ENCODE measurements at places on chromosomes 5 and 9.

- DNase-seq = peak; percentile 8
Measured at GRCh38 chr9:132673355-132673754, 3.1 kb downstream of the GTF3C4 start.

DNA sequence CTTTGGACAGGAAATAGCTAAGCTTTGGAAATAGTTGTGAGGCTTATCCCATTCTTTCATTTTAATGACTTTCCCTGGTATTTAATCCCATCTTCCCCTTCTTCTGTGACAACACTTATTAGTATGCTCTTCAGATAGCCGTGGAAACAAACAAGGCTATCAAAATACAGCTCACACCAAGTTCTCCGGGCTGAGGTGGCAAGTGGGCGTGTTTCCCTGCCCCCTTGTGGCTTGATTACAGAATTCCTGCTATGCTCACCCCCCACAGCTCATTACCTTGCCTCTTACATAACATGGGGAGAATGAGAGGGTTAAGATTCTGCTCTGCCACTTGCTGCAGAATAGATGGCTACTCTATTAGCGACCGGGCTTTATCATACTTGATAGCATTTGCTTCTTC is 437.1 kb upstream of the TLE4 start:
- peak; percentile 1 for DNase-seq

- no peak for DNase-seq
Measured at GRCh38 chr5:133295520-133295919, 243.7 kb downstream of the HSPA4 start.

GRCh38 chr9:14670718-14671117 is 22.5 kb downstream of the ZDHHC21 start:
- no peak for DNase-seq
